ENCODE measurements at places on chromosomes 7 and 10. TPM values are rescaled to one million over a fixed set of nuclear protein-coding genes. Genes with fewer than 3 reads are reported as not detected.

WBP1L gene
- total RNA-seq: 41.9 TPM

PRPS1L1 gene
- total RNA-seq: not detected

ZNF425 gene
- 1.0 TPM for total RNA-seq

HYAL4 gene
- total RNA-seq: not detected

OGDHL gene
- under 0.01 TPM for total RNA-seq

TEX47 gene
- total RNA-seq: not detected

SPDYE2B gene
- not detected for total RNA-seq

CYP3A4 gene
- total RNA-seq: not detected

ACTL6B gene
- not detected for total RNA-seq

PSD gene
- 0.67 TPM for total RNA-seq

SPDYE8 gene
- not detected for total RNA-seq

ZC3HAV1L gene
- total RNA-seq: 3.9 TPM

PTN gene
- total RNA-seq: 34.3 TPM

CTAGE15 gene
- total RNA-seq: not detected

TRPV6 gene
- total RNA-seq: not detected

SLC18A2 gene
- not detected for total RNA-seq

GPR146 gene
- 0.15 TPM for total RNA-seq

SFRP4 gene
- total RNA-seq: not detected

ITIH5 gene
- total RNA-seq: 0.67 TPM

Measured in bronchus fibroblast of lung (primary cell).